ENCODE measurements at places on chromosomes 1 and 21.

GRCh38 chr1:106063510-106063909 lies 993.0 kb upstream of the PRMT6 start:
- no peak for DNase-seq

GRCh38 chr1:29467989-29468900 lies 231.9 kb downstream of the PTPRU start:
- DNase-seq: no peak

GRCh38 chr21:35475009-35475408 lies 425.9 kb upstream of the RUNX1 start:
- DNase-seq: no peak

GRCh38 chr1:216049741-216050430 lies 373.4 kb downstream of the USH2A start:
- DNase-seq: no peak

DNA sequence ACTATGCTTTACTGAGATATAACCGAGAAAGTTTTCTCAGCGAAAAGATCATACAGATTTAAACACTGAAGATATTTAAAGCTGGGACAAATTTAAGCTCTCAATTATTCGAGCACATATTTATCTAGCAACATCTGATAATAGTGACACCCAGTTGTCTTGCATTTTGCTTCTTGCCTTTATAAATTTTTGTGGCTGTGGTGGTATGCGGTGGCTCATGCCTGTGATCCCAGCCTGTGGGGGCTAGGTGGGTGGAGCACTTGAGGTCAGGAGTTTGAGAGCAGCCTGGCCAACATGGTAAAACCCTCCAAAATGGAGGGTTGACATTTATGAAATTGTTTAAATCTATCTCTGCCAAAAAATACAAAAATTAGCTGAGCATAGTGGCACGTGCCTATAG lies 312.2 kb downstream of the SPATA17 start:
- no peak for DNase-seq

DNA sequence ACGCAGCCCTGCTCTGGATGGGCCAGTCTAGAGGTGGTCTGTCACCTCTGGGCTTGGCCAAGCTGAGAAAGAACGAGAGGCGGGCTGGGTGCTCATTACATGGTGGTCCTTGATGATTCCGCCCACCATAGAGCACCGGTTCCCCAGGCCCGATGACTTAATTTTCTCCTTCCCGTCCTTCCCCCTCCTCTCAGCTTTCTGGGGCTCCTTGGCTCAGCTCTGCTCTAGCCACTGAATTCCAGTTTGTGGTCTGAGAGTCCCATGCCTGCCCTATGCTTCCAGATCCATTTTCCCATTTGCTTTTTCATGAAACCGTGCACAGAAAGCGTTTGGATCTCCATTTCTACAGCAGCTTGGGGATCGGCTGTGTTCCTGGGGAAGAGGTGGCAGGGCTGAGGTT lies 318.5 kb upstream of the C1orf174 start:
- no peak for DNase-seq

DNA sequence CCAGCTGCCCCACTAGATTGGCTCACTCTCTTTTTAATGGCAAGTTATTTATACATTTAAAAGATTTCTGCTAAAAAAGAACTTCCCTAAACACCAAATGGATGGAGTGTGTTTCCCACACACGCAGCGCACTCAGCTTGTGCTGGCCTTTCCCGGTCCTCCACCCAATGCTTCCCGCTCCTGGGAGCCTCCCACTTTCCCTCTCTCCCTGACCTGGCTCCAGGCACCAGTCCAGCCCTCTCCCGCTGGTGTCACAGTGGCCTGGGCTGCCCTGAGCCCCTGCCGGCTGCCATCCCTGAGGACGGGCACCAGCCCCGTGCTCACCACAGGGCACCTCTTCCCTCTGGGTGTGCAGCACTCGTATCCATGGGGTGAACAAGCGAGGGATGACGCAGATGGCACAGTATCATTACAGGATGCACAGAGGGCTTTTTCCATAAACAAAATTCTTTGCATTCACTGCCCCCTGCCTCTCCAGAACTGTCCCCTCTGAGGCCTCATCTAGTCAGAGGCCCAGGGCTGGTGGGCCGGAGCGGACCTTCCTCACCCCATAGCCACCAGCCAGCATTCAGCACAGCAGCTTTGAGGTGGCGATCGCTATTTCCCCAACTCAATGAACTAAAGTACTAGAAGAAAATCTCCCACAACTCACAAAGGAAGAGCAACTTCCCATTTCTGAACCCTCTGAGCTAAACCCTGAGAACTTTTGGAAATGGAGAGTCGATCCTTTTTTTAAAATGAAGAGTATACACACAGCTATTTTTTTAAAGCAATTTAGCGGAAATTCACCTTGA lies 68.5 kb downstream of the SLC37A1 start:
- DNase-seq: no peak

- no peak for DNase-seq
These were observed 148.6 kb upstream of the HP1BP3 start for GRCh38 chr1:20935717-20936116.

GRCh38 chr1:157183870-157184269 lies 45.7 kb upstream of the ETV3 start:
- DNase-seq: no peak

DNA sequence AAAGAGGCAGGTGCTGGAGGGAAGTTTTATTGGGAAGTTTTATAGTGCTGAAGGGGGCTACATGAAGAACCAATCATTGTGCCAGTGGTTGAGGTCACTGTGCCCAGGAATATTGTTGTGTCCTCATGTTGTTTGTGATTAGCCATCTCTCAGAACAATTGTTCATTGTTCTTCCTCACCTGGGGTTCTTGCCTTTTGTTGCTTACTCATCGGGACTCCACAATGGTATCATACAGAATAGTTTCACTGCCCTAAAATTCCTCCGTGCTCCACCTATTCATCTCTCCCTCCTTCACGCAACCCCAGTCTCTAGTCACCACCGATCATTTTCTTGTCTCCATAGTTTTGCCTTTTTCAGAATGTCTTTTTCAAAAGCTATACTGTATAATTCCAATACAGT lies 38.9 kb upstream of the CDC14A start:
- DNase-seq: no peak

- DNase-seq: no peak
These were observed 18.1 kb upstream of the LDLRAP1 start for GRCh38 chr1:25525361-25525688.

DNA sequence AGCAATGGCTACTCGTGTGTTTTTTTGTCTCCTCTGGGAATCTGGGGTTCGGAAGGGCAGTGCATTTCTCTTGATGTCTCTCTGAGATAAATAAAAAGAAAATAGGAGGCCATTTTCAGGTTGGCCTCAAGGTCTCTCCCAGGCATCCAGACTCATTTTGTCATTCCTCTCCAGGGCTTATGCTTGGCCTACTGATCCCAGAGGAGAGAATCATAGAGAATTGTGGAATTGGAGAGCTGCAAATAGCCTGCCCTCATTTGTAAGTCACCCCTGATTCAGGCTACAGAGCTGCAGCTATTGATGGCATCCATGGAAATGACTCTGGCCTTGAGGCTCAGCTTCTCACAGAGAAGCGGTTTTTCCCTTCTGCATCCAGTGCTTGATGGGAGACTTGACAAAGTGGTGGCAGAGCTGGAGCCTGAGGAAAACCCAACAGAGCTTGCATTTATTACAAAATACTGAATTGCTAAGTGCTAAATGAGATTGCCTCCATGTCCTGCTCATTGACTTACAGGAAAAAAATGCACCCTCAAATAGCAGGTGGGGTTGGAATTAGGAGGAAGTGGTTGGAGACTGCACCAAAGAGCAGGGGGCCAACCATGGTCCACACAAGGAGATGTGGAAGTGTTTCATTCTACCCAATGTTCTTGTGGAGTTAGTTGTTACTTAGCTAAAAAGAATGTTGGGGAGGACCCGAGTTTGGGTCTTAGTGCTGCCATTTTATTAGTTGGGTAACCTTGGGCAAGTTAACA lies 140.4 kb downstream of the S1PR1 start:
- DNase-seq: no peak

- DNase-seq: no peak
These were observed 14.7 kb upstream of the PTGFR start for GRCh38 chr1:78475888-78476610.

DNA sequence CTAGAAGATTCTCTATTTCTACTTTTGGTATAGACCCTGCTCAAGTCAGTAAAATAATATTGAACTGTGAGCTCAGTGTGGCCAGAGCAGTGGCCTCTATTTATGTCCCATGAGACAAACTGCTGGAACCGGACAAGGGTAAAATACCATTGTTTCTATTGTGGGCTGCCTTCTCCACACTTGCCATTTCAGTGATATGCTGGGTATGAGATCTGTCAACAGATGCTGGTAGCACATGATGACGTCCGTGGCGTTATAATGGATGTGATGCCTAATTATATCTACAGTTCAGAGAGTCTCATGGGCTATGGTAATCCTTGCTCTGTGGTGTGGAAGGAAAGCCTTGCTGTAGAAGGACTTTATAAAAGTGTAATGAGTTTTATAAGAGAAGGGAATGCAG lies 2.4 kb downstream of the ACTN2 start:
- DNase-seq: no peak

GRCh38 chr1:211375146-211375818 lies 48.6 kb downstream of the TRAF5 start:
- no peak for DNase-seq

GRCh38 chr1:160206036-160206389 lies 829 bp downstream of the PEA15 start:
- DNase-seq: peak; percentile 51

- DNase-seq: no peak
These were observed 46.7 kb upstream of the LBR start for GRCh38 chr1:225474439-225474985.

- no peak for DNase-seq
These were observed 324.5 kb downstream of the NPHP4 start for GRCh38 chr1:5667513-5668325.

DNA sequence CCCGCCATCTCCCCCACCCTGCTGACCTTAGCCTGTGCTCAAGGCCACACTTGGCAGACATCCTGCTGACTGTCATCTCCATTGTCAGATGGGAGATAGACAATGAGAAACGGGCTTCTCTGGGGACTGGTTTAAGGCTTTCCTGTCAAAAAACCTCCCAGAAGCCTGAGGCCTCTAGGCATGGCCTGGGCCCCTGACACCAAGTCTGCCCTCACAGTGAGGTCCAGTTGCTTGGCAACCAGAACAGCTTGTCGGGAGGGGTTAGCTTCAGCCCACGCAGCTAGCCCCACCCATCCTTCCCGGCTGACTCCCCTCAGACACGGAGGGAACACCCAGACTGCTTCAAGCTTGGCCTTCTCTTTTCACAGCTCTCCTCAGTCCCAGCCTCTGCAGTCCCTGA lies 11.0 kb downstream of the PLEKHA6 start:
- no peak for DNase-seq

GRCh38 chr1:9732123-9732971 lies 80.8 kb downstream of the PIK3CD start:
- DNase-seq: no peak

- DNase-seq: no peak
These were observed 42.2 kb upstream of the TTC39A start for GRCh38 chr1:51372561-51372960.

GRCh38 chr1:152924191-152924590 lies 15.8 kb downstream of the IVL start:
- no peak for DNase-seq

- no peak for DNase-seq
These were observed 19.5 kb downstream of the PODN start for GRCh38 chr1:53081384-53082066.

DNA sequence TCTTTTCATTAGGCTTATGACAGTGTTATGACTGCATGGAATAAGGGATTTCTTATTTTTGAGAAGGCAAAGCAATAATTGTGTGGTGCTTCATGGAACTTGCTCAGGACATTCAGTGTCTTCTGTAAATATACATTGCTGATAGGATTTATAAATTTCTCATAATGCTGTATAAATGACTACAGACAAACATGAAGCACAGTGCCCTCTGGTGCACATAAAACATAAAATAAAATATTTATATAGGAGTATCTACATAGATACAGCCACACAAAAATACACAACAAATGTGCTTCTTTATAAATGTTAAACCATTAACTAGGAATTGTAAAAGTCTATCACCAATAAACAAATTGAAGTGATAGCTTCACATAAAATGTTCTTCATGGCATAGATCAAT lies 24.1 kb downstream of the BRINP3 start:
- DNase-seq: no peak

GRCh38 chr1:117029685-117030084 lies 28.1 kb downstream of the CD101 start:
- no peak for DNase-seq

DNA sequence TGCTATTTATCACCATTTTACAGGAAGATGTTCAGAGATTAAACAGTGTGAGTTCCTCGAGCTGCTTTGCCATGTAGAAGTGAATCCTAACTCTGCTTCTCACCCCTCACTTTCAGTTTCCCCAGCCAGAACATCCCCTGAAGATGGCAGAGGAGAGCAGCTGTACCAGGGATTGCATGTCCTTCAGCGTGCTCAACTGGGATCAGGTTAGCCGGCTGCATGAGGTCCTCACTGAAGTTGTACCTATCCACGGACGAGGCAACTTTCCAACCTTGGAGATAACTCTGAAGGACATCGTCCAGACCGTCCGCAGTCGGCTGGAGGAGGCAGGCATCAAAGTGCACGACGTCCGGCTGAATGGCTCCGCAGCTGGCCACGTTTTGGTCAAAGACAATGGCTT lies 16.9 kb downstream of the TENT5C start:
- DNase-seq: no peak

DNA sequence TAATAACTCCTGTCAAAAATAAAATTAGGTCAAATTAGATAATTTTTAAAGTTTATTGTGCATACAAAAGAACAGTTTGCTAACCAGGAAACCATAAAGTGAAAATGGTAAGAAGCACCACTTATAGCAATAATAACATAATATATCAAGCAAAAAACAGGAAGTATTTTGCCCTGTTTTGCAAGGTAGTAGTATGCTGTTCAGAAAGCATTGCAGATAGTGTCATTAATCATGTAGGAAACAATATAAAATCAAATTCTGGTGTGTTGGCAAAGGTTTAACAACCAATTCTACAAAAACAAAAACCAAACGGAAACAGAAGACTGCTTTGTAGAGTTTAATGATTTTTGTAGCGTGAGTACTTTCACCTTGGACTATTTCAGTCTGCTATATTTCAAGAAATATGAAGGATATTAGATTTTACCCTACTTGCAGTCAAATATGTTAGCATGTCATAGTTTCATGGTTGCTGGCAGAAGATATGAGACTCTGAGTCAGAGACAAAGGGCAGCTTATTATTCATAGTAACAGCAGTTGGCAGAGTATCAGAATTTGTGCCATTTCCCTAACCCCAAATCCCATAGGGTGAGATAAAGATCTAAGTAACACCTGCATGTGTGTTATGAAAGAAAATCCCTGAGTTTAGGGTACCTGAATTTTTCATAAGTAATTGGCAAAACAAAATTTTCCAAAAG lies 729.0 kb upstream of the BRINP3 start:
- DNase-seq: no peak

- no peak for DNase-seq
These were observed 106.1 kb upstream of the BMP8A start for GRCh38 chr1:39385067-39385988.
